Left ventricle myocardium inferior (tissue), 1 donor: ENCODE measurements at places on chromosomes 7 and 10. TPM values are rescaled to one million over a fixed set of nuclear protein-coding genes. Genes with fewer than 3 reads are reported as not detected.

EPO gene
- total RNA-seq, result not detected

HABP2 gene
- not detected for total RNA-seq

DNA sequence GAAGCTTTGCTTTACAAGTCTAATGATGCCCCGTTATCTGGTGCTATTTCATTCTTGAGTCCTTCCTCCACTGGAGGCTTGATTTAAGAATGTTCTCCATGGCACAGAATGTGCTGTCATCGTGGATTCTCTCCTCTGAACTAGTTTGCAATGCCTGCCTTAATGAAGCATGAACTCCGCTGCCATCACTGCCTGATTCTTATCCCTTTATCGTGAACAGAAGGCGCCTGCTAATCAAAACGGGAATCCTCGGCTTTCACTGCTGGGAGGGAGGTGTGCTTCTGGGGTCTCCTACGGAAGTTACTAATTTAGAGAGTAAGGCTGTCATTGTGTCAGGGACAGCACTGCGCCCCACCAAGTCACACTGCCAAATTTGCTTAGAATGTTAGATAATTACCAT is 56.2 kb downstream of the ITGB1 start:
- no peak for DNase-seq

DNA sequence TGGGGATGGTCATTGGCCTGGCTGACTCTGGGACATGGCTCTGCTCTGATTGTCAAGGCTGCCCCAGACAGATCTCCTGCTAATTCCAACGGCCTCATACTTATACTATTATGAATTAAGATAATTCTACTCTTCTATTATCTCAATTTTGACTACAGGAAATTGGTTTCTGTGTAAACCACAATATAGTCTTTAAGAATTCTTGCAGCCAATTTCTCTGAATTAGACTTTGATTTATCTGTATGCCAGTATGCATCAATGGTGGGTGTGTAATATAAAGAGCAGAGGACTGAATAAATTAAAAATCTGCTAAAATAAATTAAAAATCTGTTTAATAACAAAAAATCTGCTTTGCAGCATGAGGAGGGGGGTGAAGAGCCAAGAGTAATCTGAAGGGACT is 27.0 kb downstream of the HIBADH start:
- DNase-seq, result no peak

DNA sequence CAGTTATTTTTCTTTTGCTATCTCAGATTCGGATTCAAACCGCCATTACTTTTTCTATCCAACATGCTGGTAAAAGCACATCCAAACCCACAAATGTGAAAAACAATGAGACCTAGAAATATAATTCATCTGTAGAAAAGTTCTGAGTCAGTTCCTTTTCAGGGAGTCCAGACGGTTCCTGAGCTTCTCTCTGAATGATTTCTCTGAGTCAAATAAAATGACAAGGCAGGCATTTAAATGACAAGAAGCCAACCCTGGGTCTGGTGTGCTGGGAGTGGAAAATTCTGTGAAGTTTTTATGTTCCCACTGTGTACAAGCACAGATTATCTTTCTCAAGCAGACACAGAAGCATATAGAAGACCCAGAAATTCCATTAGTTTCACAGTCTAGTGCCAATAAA is 96.3 kb upstream of the ANKRD1 start:
- no peak for DNase-seq

- DNase-seq, result no peak
These were observed 17.7 kb upstream of the CXCL12 start for GRCh38 chr10:44402465-44403195.

DNA sequence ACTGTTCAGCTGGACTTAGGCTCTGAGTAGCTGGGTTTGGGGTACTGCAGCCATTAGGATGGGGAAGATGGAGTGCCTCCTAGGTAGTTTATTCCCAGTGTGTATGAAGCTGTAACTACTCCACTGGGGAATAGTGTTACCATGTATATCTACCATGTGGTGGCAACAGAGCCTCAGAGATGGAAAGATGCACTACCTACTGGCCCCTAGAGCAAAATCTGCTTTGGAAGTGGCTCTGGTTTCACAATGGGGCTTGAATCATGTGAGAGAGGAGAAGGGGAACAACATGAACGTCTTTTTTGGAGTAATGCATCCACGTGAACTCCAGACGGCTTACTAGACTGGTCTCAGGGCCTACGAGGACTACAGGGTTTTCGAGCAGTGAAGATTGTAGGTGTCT is 167.3 kb downstream of the CALCR start:
- DNase-seq, result no peak

- DNase-seq, result no peak
These were observed 704.7 kb upstream of the MBL2 start for GRCh38 chr10:53477313-53477675.

- DNase-seq, result no peak
These were observed 401.5 kb downstream of the REEP3 start for GRCh38 chr10:63922468-63923284.

PPP1R17 gene
- total RNA-seq, result not detected

GRCh38 chr10:34397324-34397723 is 417.8 kb downstream of the PARD3 start:
- no peak for DNase-seq
